Fibroblast of skin of left biceps (primary cell): ENCODE measurements at places on chromosomes 1 and 21.
A peak's percentile ranks its signal among the peaks of the same experiment; 100 is the strongest.

- DNase-seq = no peak
Observed at GRCh38 chr21:33904041-33904440, 11.6 kb downstream of the ATP5PO start.

DNA sequence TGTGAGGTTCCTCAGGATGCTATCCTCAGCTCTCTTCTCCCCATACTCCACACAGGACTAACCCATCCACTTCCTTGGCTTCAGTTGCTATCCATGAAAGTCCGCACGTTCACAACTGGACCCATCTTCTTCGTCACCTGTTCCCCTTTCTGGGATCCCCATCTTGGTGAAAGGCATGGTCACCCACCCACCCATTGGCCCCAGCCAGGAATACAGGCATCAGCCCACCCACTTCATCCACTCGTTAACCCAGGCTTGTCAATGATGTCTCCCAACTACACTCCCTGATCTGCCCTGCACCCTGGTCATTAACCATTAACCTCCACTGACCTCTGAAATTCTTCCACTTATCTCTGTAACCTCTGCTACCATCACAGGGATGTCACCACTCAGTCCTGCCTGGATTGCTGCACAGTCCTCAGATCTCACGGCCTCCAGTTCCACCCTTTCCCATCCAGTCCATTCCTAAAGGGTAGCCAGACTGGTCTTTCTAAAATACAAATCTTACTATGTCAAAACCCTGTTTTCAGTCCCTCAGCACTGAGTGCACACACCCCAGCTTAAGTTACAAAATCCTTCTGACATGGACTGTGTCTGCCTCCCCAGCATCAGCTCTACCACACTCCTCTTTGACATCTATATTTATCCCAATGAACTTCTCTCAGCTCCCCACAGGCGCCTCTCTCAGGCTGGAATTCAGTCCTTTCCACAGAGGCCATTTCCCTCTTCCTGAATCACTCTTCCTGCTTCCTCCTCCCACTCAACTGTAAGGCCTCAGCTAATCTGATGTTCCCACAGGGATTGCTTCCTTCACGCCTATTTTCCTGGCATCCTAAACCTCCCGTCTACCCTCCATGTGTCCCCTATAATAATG is 10.4 kb downstream of the PGLYRP4 start:
- DNase-seq = no peak

DNA sequence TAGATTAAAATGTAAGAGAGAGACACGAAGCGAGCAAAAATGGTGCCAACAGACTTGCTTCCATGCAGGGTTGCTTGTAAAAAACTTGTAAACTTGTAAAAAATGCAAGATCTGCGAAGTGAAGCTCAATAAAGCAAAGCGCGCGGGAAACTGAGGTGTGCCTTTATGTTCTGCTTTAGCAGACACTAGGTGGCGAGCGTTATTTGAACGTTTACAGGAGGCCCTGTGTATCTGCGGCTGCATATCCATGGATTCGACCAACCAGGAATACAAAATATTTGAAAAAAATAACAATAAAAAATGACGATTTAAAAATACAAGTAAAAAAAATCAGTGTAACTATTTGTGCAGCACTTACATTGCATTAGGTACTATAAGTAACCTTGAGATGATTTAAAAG is 1.5 kb downstream of the UBE2G2 start:
- DNase-seq = no peak

DNA sequence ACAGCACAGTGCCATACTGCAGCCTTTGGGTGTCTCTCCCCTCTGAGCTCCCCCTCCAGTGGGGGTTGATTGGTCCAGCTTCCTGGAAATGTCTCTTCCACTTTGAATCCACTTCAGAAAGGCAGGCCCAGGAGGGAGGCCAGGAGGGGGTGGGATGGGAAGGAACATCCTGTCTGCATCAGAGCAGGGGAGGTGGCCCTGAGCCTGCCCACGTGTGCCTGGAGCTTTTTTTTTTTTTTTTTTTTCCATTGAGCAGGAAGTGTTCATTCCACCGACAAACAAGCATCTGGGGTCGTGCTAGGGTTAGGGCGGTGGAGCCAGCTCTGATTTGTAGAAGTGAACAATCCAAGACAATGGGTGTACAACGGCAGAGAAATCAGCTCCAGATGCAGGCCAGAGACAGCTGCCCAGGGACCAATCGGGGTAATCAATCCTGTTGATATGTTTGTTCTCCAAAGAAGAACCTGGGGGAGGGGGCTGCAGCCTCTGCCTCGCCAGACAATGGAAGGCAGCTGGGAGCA is 93.3 kb downstream of the SSBP3 start:
- peak; percentile 72 for DNase-seq

DNA sequence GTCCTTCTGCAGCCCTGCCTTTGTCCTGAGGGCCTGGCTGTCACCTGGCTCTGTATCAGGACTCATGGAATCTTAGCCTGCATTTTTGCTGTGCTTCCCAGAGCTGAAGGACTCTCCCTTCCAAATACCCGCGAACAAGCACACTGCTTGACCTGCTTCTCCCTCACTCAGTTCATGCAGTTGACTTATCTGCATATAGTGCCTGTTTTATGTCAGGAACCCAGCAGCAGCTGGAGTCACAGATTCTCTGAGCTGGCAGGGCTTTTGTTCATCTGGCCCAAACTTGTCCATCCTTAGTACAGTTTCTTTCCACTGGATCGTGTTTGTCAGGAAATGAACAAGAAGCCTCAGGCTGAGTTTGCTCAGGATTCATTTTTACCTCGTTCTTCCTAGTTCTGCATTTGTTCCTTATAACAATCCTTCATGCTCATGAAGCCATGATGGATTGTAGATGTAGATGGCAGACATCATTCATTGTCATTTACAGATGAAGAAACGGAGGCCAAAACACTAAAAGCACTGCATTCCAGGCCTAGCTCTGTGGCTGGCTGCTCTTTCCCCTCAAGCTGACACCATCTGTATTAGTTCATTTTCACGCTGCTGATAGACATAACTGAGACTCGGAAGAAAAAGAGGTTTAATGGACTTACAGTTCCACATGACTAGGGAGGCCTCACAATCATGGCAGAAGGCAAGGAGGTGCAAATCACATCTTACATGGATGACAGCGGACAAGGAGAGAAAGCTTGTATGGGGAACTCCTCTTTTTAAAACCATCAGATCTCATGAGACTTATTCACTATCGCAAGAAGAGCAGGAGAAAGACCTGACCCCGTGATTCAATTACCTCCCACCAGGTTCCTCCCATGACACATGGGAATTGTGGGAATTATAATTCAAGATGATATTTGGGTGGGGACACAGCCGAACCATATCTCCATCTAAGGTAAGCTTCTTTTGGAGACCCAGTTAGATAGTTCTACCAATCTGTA is 150.9 kb downstream of the HIVEP3 start:
- no peak for DNase-seq

- DNase-seq = no peak
Observed at GRCh38 chr1:15621975-15622374, 4.7 kb downstream of the DDI2 start.
